Bladder microvascular endothelial cell (primary cell): ENCODE measurements at places on chromosomes 12 and 14. TPM values are rescaled to one million over a fixed set of nuclear protein-coding genes. Genes with fewer than 3 reads are reported as not detected.

The KRT74 gene
- not detected in 2 replicates for total RNA-seq

The CACNA1C gene
- under 0.01 TPM in 2 replicates for total RNA-seq

The PITPNM2 gene
- 7.6 and 20.2 TPM in 2 replicates for total RNA-seq

The FAM186B gene
- under 0.01 and 0.06 TPM in 2 replicates for total RNA-seq

The GRIP1 gene
- total RNA-seq, result not detected in 2 replicates

The DUSP6 gene
- 113 and 242 TPM in 2 replicates for total RNA-seq

The CAPS2 gene
- total RNA-seq, result 0.81 and 1.0 TPM in 2 replicates

The RBP5 gene
- 0.32 and 0.38 TPM in 2 replicates for total RNA-seq

The C2CD5 gene
- total RNA-seq, result 12.8 and 19.4 TPM in 2 replicates

The SPTB gene
- under 0.01 and 0.06 TPM in 2 replicates for total RNA-seq

The ACSM4 gene
- total RNA-seq, result not detected in 2 replicates

The MDM2 gene
- 213 and 415 TPM in 2 replicates for total RNA-seq

The EIF2S3B gene
- 0.32 and 0.69 TPM in 2 replicates for total RNA-seq

The ZC3H10 gene
- total RNA-seq, result 4.4 and 6.4 TPM in 2 replicates

The GPATCH2L gene
- 25.9 and 74.3 TPM in 2 replicates for total RNA-seq

The SMIM41 gene
- total RNA-seq, result under 0.01 and 0.13 TPM in 2 replicates
